ENCODE measurements at places on chromosomes 11 and 22.

GRCh38 chr11:86063536-86063935, 5.3 kb downstream of the PICALM start:
- DNase-seq = no peak

DNA sequence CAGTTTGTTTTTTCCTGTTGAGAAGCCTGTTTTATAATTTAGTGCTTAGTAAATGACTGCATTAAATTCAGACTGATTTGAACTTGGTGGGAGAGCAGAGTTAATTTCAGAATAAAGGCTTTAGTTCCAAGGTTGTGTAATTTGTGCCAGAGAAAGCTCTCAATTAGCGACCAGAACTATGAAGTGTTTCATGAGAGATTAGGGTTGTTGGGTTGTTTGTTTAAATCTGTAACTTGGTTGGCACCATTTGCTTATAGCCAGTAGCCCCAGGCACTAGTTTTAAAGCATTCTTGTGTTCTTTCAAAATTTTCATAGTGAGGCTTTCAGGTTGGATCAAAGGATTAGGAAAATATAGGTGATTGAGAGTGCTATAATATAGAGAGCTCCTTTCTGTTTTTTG, 25.5 kb downstream of the UVRAG start:
- DNase-seq = no peak

DNA sequence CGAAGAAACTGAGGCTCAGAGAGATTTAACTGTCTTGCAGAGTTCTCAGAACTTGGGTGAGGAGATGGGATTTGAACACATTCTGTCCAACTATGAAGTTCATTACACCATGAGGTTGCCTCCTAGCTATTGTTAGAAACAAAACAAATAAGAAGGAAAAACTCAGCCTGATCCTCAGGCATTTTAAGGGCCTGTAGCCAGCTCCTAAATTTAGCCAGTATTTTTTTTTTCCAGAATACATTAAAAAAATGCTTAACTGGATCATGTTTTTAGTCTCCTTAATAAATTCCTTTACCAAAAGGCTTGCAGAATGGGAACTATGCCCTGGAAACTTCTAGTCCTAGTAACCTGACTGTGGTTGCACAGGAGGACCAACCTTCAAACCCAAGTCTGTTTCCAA, 212.0 kb downstream of the CSNK2A3 start:
- no peak for DNase-seq

- no peak for DNase-seq
These were observed 35.8 kb downstream of the C11orf58 start for GRCh38 chr11:16773981-16774935.

- no peak for DNase-seq
These were observed 313.4 kb downstream of the CASP12 start for GRCh38 chr11:104584823-104585222.

DNA sequence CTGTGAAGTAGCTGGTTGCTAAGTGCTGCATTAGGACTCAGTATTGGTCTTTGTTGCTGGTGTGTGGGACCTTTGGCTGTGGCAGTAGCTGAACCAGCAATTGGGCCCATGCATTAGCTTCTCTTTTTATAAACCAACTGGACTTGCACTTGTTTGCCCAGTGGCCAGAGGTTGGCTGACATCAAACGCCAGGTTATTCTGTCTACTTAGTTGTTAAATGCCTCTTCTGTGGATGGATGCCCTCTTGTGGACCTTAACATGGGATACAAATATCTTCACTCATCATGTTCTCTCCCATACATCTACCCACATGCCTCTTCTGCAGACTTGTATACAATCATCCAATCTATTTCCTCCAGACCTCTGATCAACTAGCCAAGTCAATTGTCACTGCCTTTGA, 26.4 kb upstream of the ARHGAP20 start:
- no peak for DNase-seq

- DNase-seq = no peak
These were observed 657.6 kb downstream of the BRD1 start for GRCh38 chr22:49170053-49170452.

- no peak for DNase-seq
These were observed 92.9 kb upstream of the SLC22A12 start for GRCh38 chr11:64498136-64498535.

DNA sequence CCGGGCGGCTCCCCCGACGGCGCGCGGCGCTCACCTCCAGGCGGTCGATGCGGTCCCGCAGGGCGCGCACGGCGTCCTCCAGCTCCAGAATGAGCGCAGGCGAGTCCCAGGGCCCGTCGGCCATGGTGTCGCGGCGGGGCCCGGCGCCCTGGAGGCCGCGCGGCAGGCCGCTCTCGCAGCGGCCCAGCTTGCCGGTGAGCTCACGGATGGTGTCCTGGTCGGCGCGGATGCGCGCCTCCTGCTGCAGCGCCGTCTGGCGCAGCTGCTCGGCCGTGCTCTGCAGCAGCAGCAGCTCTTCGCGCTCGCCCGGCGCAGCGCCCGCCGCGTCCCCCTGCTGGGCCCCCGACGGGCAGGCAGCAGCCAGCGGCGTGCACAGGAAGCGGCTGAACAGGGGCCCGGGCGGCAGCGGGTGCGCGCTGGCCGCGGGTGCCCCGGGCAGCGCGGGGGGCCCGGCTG, 599 bp downstream of the NPTXR start:
- DNase-seq = peak; percentile 14

DNA sequence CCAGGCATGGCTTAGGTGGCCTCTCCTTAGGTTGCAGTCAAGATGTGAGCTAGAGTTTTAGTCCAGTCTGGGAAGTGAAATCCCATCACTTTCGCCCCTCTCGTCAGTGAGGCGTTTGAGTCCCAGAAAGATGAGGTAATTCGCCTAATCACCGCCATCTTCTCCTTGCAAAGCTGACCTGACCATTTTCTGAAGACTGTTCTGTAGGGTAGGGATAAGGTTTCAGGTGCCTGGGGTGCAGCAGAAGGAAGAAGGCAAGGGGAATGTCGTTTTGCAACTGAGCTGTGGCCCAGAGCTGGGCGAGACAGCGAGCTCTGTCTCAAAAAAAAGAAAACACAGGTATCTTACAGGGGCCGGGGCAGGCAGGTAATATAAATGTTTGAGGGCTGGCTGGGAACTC, 61.7 kb upstream of the CECR2 start:
- DNase-seq = no peak

DNA sequence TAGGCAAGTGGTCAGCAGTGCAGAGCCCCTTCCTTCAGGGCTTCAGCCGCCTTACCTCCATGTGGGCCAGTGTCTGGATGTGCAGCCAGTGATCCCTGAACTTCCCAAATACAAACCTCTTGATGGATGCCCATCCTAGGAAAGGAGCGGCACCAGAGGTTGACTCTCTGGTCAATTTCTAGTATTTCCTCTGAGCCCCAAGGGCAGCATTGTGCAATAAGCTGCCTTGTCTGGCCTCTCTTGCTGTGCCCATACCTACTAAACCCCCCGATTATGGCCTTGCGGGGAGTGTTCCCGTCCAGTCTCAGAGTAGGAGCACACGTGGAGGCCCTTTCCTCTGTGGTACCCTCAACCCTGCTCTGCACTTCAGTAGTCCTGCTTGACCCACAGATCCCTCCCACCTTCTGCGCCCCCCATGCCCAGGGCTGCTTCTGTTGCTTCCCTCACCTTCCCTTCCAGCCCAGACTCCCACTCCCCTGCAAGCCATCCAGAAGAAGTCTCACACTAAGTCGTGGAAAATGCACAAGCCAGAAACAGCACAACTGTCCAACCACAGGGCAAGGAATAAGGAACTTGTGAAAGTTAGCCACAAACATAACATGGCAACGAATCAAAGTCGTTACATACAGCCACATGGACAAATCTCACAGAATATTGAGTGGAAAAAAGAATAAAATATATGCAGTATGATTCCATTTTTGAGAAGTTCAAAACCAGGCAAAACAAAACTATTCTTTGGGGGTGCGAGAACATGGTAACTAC, 39.6 kb upstream of the HORMAD2 start:
- DNase-seq = no peak

DNA sequence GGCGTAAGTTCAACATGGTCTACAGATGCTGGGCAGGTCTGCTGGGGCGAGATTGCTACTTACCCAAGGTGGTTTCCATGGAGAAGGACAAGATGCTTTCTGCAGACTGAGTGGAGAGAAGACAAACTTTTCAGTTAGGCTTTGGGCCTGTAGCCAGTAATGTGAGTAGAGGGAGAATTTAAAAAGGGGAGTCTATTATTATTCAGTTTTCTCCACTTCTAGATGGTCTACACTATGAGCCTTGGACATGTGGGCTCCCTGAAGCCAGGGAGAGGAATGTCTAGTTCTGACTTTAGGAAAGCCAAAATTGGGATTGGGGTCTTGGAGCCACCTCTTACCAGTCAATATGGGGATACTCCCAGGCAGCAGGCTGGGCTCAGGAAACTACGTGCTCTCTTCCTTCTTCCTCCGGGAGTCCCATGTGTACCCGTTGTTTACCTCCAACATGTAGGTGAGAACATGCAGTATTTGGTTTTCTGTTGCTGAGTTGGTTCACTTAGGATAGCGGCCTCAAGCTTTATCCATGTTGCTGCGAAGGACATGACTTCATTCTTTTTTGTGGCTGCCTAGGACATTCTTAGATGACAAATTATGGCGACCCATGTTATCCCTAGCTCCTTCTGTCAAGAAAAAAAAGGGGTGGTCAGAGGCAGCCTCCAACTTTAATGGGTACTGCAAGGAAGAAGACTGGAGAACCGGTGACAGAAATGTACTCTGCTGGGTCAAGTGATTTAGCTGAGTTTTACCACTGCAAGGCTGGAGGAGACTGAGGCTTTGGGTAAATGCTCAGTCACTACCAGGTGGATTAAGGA, 14.7 kb upstream of the ZNF280A start:
- DNase-seq = no peak

- DNase-seq = peak; percentile 26
These were observed 849 bp downstream of the TCF20 start for GRCh38 chr22:42269432-42270175.

DNA sequence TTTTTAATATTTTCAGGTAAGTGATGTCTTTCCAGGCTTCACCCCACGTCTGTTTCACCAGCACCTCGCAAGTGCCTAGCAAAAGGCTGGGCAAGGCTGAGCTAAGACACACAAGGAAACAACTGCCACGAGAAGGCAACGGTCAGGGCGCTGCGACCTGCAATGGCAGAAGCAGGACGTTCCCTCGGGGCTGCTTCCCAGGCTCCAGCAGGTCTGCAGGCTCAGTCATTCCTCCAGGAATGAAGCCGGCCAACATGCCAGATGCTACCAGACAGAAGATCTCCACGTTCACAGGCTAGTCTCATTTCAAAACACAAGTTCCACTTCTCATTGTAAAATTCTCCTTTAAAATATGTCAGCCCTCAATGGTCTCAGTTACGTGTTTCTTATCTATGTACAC, 45.5 kb downstream of the CELSR1 start:
- DNase-seq = no peak

DNA sequence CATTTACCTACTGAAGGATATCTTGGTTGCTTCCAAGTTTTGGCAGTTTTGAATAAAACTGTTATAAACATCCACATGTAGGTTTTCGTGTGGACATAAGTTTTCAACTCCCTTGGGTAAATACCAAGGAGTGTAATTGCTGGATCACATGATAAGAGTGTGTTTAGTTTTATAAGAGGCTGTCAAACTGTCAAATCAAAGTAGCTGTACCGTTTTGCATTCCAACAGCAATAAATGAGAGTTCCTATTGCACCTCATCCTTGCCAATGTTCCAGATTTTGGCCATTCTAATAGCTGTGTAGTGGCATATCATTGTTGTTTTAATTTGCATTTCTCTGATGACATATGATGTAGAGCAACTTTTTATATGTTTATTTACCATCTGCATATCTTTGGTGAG, 190.8 kb upstream of the SYN3 start:
- DNase-seq = no peak

DNA sequence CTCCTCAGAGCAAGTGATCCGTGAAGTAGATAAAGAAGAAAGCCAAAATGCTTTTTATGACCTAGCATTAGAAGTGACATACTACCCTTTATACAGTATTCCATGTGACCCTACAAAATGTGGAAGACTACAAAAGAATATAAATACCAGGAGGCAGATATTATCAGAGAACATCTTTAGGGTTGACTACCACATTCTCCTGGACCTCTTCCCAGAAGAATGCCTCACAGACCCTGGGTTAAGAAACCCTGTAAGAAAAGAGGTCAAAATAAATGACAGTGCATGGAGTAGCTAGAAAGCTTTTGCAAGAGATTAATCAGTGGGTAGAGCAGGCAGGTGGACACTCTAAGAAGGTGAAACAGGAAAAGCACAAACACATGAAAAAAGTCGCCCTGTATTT, 69.2 kb downstream of the FANCF start:
- no peak for DNase-seq

DNA sequence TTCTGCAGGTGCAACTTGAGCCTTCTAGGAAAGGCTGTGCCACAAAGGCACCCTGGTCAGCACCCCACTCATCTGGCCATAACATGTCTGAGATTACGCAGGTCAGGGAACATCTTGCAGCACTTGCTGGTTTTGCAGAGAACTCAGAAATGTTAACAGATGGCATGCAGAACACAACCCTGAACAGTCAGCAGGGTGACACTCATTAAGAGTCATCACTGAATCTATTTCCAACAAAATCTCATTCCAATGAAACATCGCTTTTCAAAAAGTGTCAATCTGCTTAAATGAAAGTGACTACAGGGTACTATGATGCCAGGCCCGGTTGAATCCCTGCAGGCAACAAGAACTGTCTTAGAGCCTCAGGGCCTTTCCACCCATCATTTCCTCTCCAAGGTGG, 369.8 kb upstream of the CCDC90B start:
- no peak for DNase-seq

GRCh38 chr22:45684752-45685574, 13.3 kb downstream of the ATXN10 start:
- DNase-seq = no peak

GRCh38 chr11:4551346-4551979, 6.5 kb downstream of the OR52M1 start:
- no peak for DNase-seq

DNA sequence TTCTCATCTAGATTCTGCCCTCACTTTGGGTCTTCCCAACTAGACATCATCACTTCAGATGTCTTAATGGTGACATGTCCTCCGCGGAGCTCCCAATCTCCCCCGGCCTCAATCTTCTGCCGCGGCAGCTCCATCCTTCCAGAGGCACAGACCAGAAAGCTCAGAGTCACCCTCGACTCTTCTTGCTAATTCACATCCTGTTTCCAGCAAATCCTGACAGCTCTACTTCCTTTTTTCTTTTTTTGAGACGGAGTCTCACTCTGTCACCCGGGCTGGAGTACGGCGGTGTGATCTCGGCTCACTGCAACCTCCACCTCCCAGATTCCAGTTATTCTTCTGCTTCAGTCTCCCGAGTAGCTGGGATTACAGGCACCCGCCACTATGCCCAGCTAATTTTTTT, 54.5 kb downstream of the CACNG2 start:
- no peak for DNase-seq

DNA sequence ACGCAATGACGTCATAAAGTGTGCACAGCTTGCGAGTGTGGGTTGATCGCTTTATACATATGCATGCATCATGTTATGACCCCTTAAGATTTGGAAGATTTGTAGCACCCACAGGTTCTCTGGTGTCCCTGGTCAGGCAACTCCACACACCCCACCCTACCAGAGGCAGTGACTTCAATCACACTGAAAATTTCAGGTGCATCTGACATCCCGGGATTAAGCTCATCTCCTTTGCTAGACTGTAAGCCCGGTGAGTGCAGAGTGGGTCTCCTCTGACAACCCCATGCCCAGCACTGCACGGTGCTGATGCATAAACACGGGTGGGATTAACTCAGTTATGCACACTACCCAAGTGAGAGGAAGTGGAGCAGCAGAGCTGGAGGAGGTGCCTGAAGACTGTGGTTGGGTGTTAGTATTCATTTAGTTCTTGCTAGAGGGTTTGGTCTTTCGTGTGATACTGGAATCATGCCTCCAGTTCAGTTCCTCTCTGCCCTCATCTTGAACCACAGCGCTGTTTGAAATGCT, 6.5 kb downstream of the ARSA start:
- no peak for DNase-seq

- DNase-seq = no peak
These were observed 30.9 kb upstream of the IGSF22 start for GRCh38 chr11:18756889-18757288.
